CD4-positive, CD25-positive, alpha-beta regulatory T cell (primary cell): ENCODE measurements at places on chromosomes 12 and 14. TPM values are rescaled to one million over a fixed set of nuclear protein-coding genes. Genes with fewer than 3 reads are reported as not detected.

DNA sequence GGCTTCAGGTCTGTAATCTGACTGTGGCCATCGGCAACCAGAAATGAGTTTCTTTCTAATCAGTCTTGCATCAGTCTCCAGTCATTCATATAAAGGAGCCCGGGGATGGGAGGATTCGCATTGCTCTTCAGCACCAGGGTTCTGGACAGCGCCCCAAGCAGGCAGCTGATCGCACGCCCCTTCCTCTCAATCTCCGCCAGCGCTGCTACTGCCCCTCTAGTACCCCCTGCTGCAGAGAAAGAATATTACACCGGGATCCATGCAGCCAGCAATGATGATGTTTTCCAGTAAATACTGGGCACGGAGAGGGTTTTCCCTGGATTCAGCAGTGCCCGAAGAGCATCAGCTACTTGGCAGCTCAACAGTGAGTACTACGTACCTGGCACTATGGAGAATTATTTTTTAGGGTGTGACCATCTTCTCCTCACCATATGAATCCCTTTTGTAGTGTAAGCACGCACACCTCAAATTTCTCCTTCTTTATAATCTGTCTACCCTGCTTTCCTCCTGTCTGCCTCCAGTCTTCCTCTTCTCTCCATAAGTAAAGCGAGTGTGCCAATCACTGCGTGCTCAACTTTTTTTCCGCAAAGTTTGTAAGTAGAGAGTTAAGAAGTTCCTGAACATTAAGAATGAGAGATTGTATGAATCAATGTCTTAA is at the start of gene TPH2:
TPH2 (plus strand) TSS at position 118 of the 658 bp plus-strand sequence; CDS start at position 260, 142 bp downstream.
- H3K4me3 ChIP-seq, result no peak within 1 kb of the TSS
- H3K27ac ChIP-seq, result no peak within 1 kb of the TSS
- no peaks in the 10 kb centered on the region for H3K4me1 ChIP-seq
- no peaks in the 10 kb centered on the region for H3K36me3 ChIP-seq
- DNase-seq, result peak; percentile 53
- peaks cover 23% of the 10 kb centered on the region for H3K27me3 ChIP-seq

GRCh38 chr14:94278731-94279130 is 14.3 kb downstream of the SERPINA10 start:
- no peak for DNase-seq
- no peaks in the 10 kb centered on the region for H3K27me3 ChIP-seq
- H3K4me3 ChIP-seq, result no peak overlapping the region
- no peak overlapping the region for H3K27ac ChIP-seq
- no peaks in the 10 kb centered on the region for H3K36me3 ChIP-seq

- H3K4me3 ChIP-seq, result no peak overlapping the region
- DNase-seq, result no peak
- no peak overlapping the region for H3K27ac ChIP-seq
Observed at GRCh38 chr14:55913324-55914025, 204.7 kb upstream of the PELI2 start.

- H3K4me1 ChIP-seq, result peaks cover 27% of the 10 kb centered on the region
- DNase-seq, result peak; percentile 59
- H3K27ac ChIP-seq, result no peak overlapping the region
- H3K4me3 ChIP-seq, result peak overlapping the region; percentile 4
- H3K36me3 ChIP-seq, result no peaks in the 10 kb centered on the region
Observed at GRCh38 chr14:56004786-56005185, 113.4 kb upstream of the PELI2 start.

TMEM119 gene
- 5.9 TPM for total RNA-seq

GRCh38 chr12:14723763-14724162 is 27.4 kb upstream of the GUCY2C start:
- no peak overlapping the region for H3K4me3 ChIP-seq
- DNase-seq, result peak; percentile 63
- H3K4me1 ChIP-seq, result no peaks in the 10 kb centered on the region
- peaks cover 9% of the 10 kb centered on the region for H3K27me3 ChIP-seq
- H3K27ac ChIP-seq, result no peak overlapping the region
- H3K36me3 ChIP-seq, result no peaks in the 10 kb centered on the region

DNA sequence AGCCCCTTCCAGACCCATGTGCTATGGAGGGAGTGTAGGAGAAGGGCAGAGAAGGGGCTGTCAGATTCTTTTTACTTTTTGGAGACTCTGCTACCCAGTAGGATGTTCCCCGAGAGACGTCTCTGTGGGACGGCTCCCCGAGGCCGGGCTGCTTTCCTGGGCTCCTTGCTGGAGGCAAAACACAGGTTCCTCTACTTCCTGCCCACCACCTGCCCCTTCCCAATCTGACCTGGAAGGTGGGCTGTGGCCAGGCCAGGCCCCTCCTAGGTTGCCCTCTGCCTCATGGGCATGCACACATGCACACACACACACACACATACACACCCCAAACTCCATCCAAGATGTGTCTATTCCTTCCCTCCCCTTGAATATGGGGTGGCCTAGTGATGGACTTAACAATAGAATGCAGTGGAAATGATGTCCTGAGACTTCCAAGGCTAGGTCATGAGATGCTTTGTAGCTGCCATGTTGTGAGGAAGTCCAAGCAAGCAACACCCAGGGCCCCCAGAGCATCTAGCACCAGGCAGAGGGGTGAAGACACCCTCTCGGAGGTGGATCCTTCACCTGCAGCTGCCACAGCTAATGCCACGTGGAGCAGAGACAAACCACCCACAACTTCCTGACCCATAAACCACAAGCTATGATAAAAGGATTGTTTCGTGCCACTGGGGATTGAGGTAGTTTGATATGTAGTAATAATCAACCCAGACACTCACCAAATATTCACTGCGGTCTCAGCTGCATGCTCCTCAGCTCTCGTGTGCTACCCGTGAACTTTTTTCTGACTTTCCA is 1.6 kb upstream of the ASB2 start:
- peak overlapping the region; percentile 67 for H3K27ac ChIP-seq
- H3K27me3 ChIP-seq, result no peaks in the 10 kb centered on the region
- H3K4me3 ChIP-seq, result peak overlapping the region; percentile 21
- H3K4me1 ChIP-seq, result peaks cover 38% of the 10 kb centered on the region

C12orf54 gene
- total RNA-seq, result not detected

CCDC184 gene
- 1.6 TPM for total RNA-seq

GRCh38 chr14:96039633-96040311 is 610 bp downstream of the C14orf132 start:
- H3K27me3 ChIP-seq, result peaks cover 26% of the 10 kb centered on the region
- no peak for DNase-seq
- no peak overlapping the region for H3K4me3 ChIP-seq
- no peak overlapping the region for H3K27ac ChIP-seq
- H3K36me3 ChIP-seq, result no peaks in the 10 kb centered on the region

KRT4 gene
- not detected for total RNA-seq

DNA sequence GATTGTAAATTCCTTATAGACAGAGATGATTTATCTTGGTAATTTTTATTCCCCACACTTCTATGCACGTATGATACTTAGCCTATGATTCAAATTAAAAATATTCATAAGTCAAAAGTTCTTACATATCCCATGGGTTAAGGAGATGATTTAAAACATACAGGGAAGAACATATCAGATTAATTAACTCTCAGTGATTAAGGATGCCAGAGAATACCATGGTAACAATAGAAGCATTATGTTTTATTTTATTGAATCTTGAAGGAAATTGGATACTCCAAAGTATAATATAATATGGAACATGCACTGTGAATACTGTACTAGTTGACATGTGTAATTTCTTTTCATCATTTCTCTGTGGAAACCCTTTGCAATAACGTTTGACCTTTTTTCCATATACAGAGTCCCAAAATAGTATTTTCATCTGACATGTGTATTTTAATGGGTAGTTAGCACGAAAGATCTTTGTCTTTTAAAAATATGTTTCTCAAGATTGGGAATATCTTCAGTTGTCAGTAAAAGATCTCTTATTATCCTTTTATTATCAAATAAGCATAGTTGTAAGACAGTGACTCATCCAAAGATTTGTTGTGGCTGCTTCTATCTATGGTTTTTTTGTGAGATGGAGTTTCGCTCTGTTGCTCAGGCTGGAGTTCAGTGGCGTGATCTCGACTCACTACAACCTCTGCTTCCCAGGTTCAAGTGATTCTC is 166.7 kb downstream of the RAD51B start:
- H3K4me1 ChIP-seq, result no peaks in the 10 kb centered on the region
- H3K27ac ChIP-seq, result no peak overlapping the region
- no peak for DNase-seq
- H3K36me3 ChIP-seq, result no peaks in the 10 kb centered on the region
- H3K4me3 ChIP-seq, result no peak overlapping the region
- no peaks in the 10 kb centered on the region for H3K27me3 ChIP-seq

- no peaks in the 10 kb centered on the region for H3K4me1 ChIP-seq
- H3K4me3 ChIP-seq, result no peak overlapping the region
- no peak for DNase-seq
- no peak overlapping the region for H3K27ac ChIP-seq
- H3K36me3 ChIP-seq, result no peaks in the 10 kb centered on the region
- H3K27me3 ChIP-seq, result no peaks in the 10 kb centered on the region
Observed at GRCh38 chr14:84024231-84024820, 1505.6 kb upstream of the FLRT2 start.

DNA sequence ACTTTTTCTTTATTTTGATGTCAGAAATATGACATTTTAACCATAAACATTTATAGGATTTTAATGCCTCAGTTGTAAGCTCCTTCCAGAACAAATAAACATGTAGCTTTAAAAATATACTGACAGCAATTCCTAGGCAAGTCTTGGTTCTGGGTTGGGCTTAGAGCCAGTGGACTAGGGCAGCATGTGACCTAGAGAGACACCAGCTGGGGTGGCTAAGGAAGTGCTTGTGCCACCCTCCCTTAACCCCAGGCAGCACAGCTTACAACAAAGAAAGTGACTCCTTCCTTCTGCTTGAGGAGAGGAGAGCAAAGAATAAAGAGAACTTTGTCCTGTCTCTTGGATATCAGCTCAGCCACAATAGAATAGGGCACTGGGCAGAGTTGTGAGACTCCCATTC is 61.6 kb upstream of the KTN1 start:
- H3K27me3 ChIP-seq, result no peaks in the 10 kb centered on the region
- H3K36me3 ChIP-seq, result no peaks in the 10 kb centered on the region
- no peak overlapping the region for H3K4me3 ChIP-seq
- no peaks in the 10 kb centered on the region for H3K4me1 ChIP-seq

- H3K27me3 ChIP-seq, result no peaks in the 10 kb centered on the region
- H3K27ac ChIP-seq, result no peak overlapping the region
- DNase-seq, result no peak
Observed at GRCh38 chr12:79512068-79512467, 178.7 kb downstream of the PAWR start.

DNA sequence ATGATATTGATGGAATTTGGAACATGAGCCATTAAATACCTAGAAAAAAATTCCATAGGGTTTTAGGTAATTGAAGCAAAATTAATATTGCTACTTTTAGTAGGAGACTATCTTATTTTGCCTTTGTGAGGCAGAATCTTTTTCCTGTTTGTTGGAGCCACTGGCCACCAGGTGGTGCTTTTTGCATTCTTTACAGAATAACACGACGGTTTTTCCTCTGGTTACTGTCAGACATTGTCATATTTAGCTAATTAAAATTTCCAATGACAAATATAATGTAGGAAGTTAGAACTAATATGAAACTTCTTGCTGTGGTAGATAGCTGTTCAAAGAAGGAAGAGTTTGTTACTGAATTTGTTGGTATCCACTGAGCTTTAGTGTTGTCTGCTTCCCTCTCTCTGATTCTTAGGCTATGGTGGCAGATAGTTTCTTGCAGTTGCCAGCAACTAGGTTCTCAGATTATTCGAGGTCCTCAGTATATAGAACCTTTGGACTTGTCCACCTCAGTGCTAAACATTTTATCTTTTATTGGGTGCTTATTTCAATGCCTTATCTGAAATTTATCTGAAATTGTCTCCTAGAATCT is 25.7 kb downstream of the RAB21 start:
- H3K36me3 ChIP-seq, result peaks cover 55% of the 10 kb centered on the region
- no peak overlapping the region for H3K4me3 ChIP-seq
- no peaks in the 10 kb centered on the region for H3K4me1 ChIP-seq
- H3K27ac ChIP-seq, result peak overlapping the region; percentile 34

- H3K27me3 ChIP-seq, result peaks cover 15% of the 10 kb centered on the region
- H3K4me3 ChIP-seq, result no peak overlapping the region
- H3K4me1 ChIP-seq, result no peaks in the 10 kb centered on the region
- no peaks in the 10 kb centered on the region for H3K36me3 ChIP-seq
- no peak for DNase-seq
Observed at GRCh38 chr14:88518592-88519512, 36.0 kb downstream of the PTPN21 start.

DNA sequence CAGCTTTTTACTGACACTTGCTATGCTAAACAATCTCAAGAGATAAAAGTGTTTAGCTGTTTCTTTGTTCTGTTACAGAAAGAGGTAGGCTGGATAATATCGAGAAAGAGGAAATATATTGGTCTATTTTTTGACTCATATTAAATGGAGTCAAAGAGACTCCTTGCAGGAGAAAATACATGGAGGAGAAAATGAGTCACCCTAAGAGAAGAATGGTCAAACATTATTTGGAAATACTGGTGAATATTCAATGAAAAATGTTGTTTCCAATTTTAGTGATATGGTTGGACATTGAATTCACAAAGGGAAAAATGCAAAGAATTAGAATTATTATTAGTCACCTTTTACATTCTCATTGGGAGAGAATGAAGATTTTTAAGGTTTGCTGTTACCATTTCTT is 3.2 kb downstream of the KCNJ8 start:
- H3K4me3 ChIP-seq, result no peak overlapping the region
- no peak overlapping the region for H3K27ac ChIP-seq
- DNase-seq, result no peak
- H3K4me1 ChIP-seq, result peaks cover 4% of the 10 kb centered on the region
- H3K27me3 ChIP-seq, result peaks cover 28% of the 10 kb centered on the region

GRCh38 chr12:22313286-22313962 is 21.1 kb downstream of the ST8SIA1 start:
- peaks cover 8% of the 10 kb centered on the region for H3K4me1 ChIP-seq
- DNase-seq, result no peak
- H3K4me3 ChIP-seq, result no peak overlapping the region
- H3K27ac ChIP-seq, result no peak overlapping the region

- H3K4me1 ChIP-seq, result no peaks in the 10 kb centered on the region
- H3K4me3 ChIP-seq, result no peak overlapping the region
- no peaks in the 10 kb centered on the region for H3K36me3 ChIP-seq
Observed at GRCh38 chr12:118694128-118694775, 287.1 kb upstream of the SRRM4 start.

DNA sequence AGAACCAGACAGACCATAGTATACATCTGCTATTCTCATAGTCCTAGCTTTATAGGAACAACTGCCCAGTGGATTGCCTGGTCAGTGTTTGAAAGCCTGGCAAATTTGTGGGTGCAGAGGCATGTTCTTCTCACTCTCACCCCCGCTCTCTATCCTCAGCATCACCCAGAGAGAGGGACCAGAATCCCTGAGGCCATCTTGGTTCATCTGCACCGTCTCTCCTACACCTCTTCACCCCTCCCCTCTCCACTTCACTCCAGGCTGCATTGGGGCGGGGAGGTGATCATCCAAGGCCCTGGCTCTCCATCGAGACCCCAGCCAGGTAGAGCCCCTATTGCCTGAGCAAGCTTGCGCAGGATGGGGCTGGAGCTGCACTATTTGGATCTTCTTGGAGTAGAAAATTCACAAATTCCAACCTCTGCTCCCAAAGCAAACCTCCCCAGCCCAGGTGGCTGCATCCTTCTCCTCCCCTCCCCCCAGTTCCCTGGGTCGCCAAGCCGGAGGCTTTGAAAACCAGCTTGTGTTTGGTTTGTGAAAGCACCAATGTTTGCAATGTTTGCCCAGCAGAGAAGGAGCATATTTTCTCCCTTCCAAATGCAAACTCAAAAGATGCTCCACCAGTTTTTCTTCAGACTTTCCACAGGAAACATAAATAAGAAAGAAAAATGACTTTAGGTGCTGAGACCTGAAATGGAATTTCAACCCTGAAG is 18.6 kb upstream of the COL2A1 start:
- DNase-seq, result no peak
- no peaks in the 10 kb centered on the region for H3K4me1 ChIP-seq
- no peak overlapping the region for H3K4me3 ChIP-seq
- peaks cover 9% of the 10 kb centered on the region for H3K27me3 ChIP-seq
- no peak overlapping the region for H3K27ac ChIP-seq
